ENCODE measurements at places on chromosomes 1 and 21. TPM values are rescaled to one million over a fixed set of nuclear protein-coding genes. Genes with fewer than 3 reads are reported as not detected.

Gene MYBPH
- not detected for total RNA-seq

Gene MPZ
- total RNA-seq, result 1.6 TPM

Gene LYPD8
- 545 TPM for total RNA-seq

Gene CHI3L1
- total RNA-seq, result not detected

Gene MYOC
- total RNA-seq, result 1.3 TPM

Gene ST3GAL3
- 23.9 TPM for total RNA-seq

Gene PRAMEF12
- total RNA-seq, result not detected

Gene EPHX1
- 95.5 TPM for total RNA-seq

DNA sequence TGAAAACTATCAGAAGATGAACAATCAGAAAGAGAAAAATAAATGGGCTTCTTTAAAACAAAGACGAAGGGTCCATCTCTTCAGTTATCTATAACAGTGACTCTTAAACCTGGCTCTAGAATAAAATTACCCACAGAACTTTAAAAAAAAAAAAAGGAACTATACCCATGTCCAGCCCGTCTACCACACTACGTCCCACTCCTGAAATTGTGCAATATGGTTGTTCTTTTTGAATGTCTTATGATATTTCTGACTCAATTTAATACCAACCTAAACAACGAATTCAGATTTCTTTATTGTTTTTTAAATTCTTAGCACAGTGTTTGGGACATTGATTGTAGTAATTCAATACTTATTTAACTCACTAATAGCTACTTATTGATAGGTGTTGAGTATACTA, 246.3 kb downstream of the DPYD start:
- H3K4me3 ChIP-seq, result no peak overlapping the region
- no peak overlapping the region for H3K27ac ChIP-seq
- no peaks in the 10 kb centered on the region for H3K27me3 ChIP-seq
- no peak for DNase-seq
- H3K36me3 ChIP-seq, result no peaks in the 10 kb centered on the region

GRCh38 chr21:38384238-38384560, 114.1 kb downstream of the ERG start:
- H3K4me1 ChIP-seq, result no peaks in the 10 kb centered on the region
- H3K4me3 ChIP-seq, result no peak overlapping the region
- H3K36me3 ChIP-seq, result no peaks in the 10 kb centered on the region
- H3K27ac ChIP-seq, result no peak overlapping the region
- no peak for DNase-seq

GRCh38 chr21:31460980-31461379, 116.9 kb upstream of the TIAM1 start:
- H3K36me3 ChIP-seq, result no peaks in the 10 kb centered on the region
- H3K4me1 ChIP-seq, result no peaks in the 10 kb centered on the region
- DNase-seq, result no peak
- H3K27ac ChIP-seq, result no peak overlapping the region
- H3K27me3 ChIP-seq, result no peaks in the 10 kb centered on the region

GRCh38 chr21:16194095-16194787, 464.5 kb downstream of the USP25 start:
- no peaks in the 10 kb centered on the region for H3K27me3 ChIP-seq
- H3K27ac ChIP-seq, result peak overlapping the region; percentile 32
- H3K4me3 ChIP-seq, result no peak overlapping the region
- H3K4me1 ChIP-seq, result no peaks in the 10 kb centered on the region

GRCh38 chr1:221509575-221510355, 232.1 kb downstream of the DUSP10 start:
- no peak for DNase-seq
- H3K27ac ChIP-seq, result no peak overlapping the region
- H3K36me3 ChIP-seq, result no peaks in the 10 kb centered on the region
- no peaks in the 10 kb centered on the region for H3K27me3 ChIP-seq

DNA sequence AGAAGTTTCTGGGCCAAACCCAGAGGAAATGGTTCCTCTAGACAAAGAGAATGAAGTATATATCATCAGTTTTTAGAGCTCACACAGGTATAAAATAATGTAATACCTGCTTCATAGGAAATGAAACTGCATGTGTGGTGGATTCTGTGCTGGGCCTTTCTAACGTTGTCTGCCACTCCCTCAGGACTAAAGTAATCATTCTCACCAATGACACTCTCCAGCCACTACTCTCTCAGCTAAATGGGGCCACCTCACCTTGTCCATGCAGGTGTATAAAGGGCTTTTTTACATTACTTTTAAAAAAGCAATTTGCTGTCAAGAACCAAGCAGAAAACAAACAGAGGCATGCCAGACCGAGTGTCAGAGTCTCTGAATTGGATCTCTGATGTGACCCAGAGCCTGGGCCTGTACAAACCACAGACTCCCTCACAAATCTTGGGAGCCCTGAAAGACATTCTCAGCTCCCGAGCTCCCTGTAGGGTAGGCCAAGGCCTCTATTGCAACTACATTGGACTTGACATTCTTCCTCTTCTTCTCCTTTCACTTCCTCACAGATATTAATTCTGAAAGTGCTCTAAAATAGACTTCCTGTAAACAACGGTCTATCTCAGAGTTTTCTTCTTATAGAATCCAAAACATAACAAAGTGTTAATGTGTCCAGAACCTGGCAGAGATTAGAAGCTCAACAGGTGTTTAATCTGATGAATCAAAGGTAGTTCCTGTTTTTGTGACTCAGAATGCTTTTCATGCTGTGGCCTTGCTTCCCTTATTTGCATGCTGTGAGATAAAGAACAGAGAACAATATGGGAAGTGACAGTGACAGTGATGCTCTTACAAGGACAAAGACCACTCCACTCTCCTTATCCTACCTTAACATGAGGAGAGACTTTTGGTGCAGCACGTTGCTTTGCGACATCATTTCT, 8.6 kb downstream of the AIM2 start:
- peak overlapping the region; percentile 31 for H3K27ac ChIP-seq
- H3K4me1 ChIP-seq, result no peaks in the 10 kb centered on the region
- H3K27me3 ChIP-seq, result no peaks in the 10 kb centered on the region
- DNase-seq, result no peak
- H3K36me3 ChIP-seq, result no peaks in the 10 kb centered on the region
- no peak overlapping the region for H3K4me3 ChIP-seq

DNA sequence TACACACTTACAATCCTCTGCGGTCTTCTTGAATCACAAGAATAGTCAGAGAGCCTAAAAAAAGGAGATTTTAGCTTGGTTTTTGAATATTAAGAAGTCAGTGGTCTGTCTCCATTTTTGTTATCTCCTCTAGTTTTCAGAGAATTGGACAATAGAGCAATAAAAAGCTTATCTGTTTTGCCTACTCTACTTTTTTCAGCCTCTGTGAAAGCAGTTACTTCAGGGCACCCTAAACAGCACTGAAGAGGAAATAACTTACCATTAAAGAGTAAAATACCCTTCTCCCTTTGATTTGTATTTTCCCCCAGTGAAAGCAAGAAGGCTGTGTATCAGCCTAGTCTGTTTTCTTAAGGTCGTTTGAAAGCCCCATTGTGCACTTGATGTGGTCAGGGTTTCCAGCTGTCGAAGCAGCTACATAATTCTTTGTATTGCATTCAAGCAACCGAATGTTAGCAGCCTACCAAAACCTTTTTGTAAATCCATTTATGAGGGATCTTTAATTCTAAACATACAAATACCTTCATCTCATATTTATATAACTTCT, 1.0 kb downstream of the NTMT2 start:
- H3K27me3 ChIP-seq, result no peaks in the 10 kb centered on the region
- no peak overlapping the region for H3K27ac ChIP-seq
- no peaks in the 10 kb centered on the region for H3K4me1 ChIP-seq
- H3K4me3 ChIP-seq, result no peak overlapping the region
- H3K36me3 ChIP-seq, result no peaks in the 10 kb centered on the region
- no peak for DNase-seq

- DNase-seq, result no peak
- H3K4me1 ChIP-seq, result no peaks in the 10 kb centered on the region
- no peaks in the 10 kb centered on the region for H3K36me3 ChIP-seq
- no peak overlapping the region for H3K27ac ChIP-seq
- no peak overlapping the region for H3K4me3 ChIP-seq
Observed at GRCh38 chr1:160550572-160551034, 27.5 kb upstream of the SLAMF6 start.

DNA sequence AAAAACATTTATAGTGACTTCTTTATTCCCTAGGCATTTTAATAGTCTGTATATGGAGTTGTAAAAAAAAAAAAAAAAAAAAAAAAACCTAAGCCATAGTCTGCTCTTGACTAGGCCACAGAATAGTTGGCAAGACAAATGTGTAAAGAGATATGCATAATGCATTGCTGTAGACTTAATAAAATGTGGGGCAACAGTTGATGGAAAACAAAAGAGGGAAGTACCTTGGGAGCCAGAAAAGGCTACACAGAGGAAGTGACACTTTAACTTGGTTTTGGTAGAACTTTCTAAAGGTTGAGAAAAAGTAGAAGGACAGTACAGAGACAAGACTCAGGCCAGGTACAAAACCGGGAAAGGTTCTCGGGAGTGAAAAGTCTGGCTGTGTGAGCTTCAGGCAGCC, 802.9 kb upstream of the ADAMTS5 start:
- no peaks in the 10 kb centered on the region for H3K36me3 ChIP-seq
- no peak overlapping the region for H3K27ac ChIP-seq
- no peaks in the 10 kb centered on the region for H3K27me3 ChIP-seq
- H3K4me1 ChIP-seq, result no peaks in the 10 kb centered on the region
- H3K4me3 ChIP-seq, result no peak overlapping the region

- H3K27ac ChIP-seq, result peak overlapping the region; percentile 59
- no peak for DNase-seq
- no peaks in the 10 kb centered on the region for H3K4me1 ChIP-seq
- no peaks in the 10 kb centered on the region for H3K27me3 ChIP-seq
Observed at GRCh38 chr1:221100611-221101010, 221.4 kb downstream of the HLX start.

- no peaks in the 10 kb centered on the region for H3K27me3 ChIP-seq
- peak; percentile 73 for DNase-seq
- H3K4me1 ChIP-seq, result peaks cover 18% of the 10 kb centered on the region
- no peak overlapping the region for H3K4me3 ChIP-seq
Observed at GRCh38 chr1:225911191-225912130, 12.6 kb downstream of the PYCR2 start.

DNA sequence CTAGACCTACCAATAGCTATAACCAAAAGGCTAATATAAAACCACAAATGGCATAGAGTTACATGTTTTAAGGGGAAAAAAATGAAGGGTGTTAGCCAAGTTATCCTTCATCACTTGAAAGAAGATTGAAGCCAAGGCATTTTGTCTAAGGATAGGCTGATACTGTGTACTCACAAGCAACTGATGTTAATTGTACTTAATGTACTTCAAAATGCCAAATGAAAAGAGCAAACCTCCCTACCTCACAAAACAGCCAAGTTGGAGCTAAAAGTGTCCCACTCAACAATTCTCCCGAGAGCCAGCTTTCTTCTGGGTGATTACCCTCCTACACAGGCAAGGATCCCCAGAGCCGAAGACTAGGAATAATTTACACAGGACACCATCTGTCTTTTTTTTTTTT, 4.4 kb upstream of the IGSF3 start:
- no peak overlapping the region for H3K27ac ChIP-seq
- DNase-seq, result no peak
- H3K27me3 ChIP-seq, result no peaks in the 10 kb centered on the region
- no peaks in the 10 kb centered on the region for H3K36me3 ChIP-seq
- H3K4me3 ChIP-seq, result no peak overlapping the region

DNA sequence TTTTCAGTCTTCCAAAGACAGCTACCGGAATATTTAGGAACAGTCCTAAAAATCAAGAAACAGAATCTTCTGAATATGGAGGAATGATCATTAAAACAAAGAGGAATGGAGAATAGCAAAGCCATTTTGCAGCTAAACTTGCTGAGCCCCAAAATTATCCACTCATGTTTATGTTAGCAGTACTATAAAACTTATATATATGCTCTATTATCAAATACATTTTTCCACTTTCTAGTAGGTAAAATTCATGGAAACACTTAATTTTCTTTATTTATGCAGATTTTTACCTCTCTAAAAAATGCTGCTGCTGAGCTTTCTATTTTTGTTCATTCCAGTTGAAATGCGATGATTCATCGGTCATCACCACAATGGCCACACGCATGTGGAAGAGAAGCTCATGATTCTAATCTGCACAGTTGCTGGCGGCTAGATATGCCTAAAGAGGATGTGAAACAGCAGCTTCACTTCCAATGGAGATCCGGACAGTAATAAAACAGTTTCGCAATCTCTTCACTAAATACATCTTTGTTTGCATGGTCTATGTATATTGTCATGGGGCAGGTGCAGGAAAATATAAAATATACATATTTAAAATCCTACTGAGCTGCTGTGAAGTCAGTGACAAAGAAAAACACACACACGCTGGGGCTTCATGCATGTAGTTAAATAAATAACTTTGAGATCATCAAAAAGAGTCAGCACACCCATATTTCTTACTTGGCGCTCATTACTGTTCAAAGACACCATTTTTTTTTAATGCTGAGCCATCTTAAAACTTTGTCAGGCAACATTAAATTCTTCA, 292.2 kb downstream of the SMYD3 start:
- no peak overlapping the region for H3K27ac ChIP-seq
- no peaks in the 10 kb centered on the region for H3K27me3 ChIP-seq
- DNase-seq, result peak; percentile 27
- H3K36me3 ChIP-seq, result no peaks in the 10 kb centered on the region
- no peak overlapping the region for H3K4me3 ChIP-seq

DNA sequence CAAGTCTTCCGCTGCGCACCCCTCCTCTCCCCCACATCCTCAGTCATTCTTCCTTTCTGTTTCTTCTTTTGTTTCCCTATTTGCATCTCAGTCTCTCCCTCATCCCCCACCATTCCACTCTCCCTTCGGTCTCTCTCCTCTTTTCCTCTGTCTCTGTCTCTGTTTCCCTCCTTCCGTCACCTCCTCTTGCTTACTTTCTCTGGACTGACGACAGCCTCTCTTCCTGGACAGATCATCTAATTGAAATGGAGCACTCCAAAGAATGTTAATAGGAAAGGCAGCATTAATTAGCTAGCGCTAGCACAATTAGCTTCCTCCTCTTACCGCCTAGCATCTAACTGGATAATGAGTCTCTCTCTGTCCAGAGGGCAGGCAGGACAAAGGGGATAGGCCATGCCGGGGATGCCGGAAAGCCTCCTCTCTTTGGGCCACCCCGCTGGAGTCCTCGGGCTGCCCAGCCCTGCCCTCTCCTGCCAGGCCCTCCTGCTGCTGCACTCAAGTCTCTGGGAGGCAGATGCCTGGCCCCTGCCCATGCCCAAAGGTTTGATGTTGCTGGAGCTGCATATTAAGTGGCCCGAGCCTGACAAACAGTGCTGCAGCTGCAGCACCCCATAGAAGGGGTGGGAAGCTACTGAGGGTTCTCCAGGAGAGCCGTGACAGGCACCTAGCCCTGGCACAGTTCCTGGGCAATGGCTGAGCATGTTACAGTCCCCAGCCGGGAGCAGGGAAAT, 20.8 kb downstream of the DISP3 start:
- DNase-seq, result no peak
- no peak overlapping the region for H3K27ac ChIP-seq
- no peaks in the 10 kb centered on the region for H3K4me1 ChIP-seq
- H3K4me3 ChIP-seq, result no peak overlapping the region
- no peaks in the 10 kb centered on the region for H3K36me3 ChIP-seq

DNA sequence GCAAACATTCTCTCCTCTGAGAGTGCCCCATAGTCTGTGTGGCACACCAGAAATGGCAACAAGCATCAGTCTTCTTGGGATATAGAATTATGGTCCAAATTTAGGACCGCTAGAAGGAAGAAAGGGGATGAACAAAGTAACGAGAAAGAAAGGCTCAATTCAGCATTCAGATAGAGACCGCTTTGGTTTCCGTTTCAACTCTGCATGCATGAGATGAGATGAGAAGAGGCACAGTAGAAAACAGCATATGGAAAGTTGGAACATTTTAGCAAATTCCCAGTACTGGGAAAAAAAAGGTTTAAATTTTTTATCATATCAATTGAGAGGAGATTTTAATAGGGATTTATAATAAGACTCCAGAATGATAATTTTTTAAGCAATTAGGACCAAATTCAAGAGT, 595.5 kb upstream of the CHRM3 start:
- H3K36me3 ChIP-seq, result no peaks in the 10 kb centered on the region
- no peaks in the 10 kb centered on the region for H3K27me3 ChIP-seq
- no peaks in the 10 kb centered on the region for H3K4me1 ChIP-seq
- H3K27ac ChIP-seq, result no peak overlapping the region

Measured in transverse colon (tissue), 4 donors.